Endothelial cell of umbilical vein (primary cell): ENCODE measurements at places on chromosomes 3 and 15. TPM values are rescaled to one million over a fixed set of nuclear protein-coding genes. Genes with fewer than 3 reads are reported as not detected.

ZNF860 gene
- total RNA-seq, result 0.73 and 1.0 TPM in 2 replicates

DNA sequence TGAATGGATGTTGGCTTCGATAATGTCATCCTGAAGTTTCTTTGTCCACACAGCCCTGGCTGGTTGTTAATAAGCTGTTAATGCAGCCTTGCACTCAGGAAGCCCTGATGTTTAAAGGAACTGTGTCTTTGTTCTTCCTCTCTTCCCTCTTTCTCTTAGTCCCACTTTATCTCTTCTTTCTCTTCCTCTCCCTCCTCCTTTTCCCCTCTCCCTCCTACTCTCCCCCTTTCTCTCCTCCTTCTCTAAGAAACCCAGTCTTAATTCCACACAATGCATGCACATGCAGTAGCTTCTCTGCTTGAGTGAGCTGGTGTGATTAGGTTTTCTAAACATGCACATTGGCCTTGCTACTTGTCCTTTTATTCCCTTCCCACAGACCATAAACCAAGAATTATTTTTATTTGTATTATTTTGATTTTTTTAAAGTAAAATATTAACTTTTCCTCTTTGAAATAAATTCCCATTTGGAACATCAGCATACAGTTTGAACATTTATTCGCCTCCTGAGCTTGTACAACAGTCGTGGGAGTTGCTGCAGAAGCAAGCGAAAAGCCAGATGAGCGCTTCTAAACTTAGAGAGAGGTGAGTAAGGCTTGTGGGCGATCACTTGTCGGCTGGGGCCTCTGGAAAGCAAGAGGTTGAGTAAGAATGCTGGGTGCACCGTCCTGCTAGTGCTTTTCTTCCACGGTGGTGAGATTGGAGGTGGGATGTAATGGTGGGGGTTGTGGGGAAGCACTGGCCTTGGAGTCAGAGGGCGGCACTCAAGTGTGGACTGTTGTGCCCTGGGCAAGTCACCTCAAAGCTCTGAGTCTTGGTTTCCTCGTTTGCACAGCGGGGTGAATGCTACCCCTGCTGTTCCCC, 7.2 kb downstream of the GHRL start:
- H3K27ac ChIP-seq, result no peak overlapping the region
- no peaks in the 10 kb centered on the region for H3K36me3 ChIP-seq
- no peak for DNase-seq
- no peak overlapping the region for H3K4me3 ChIP-seq

- no peak overlapping the region for H3K27ac ChIP-seq
- H3K4me3 ChIP-seq, result no peak overlapping the region
- H3K27me3 ChIP-seq, result peaks cover 9% of the 10 kb centered on the region
- H3K4me1 ChIP-seq, result no peaks in the 10 kb centered on the region
These were observed 172.7 kb upstream of the PRICKLE2 start for GRCh38 chr3:64398006-64398405.

GRCh38 chr3:61483997-61484396, 77.4 kb upstream of the PTPRG start:
- no peak for DNase-seq
- no peaks in the 10 kb centered on the region for H3K4me1 ChIP-seq
- H3K36me3 ChIP-seq, result no peaks in the 10 kb centered on the region

DNA sequence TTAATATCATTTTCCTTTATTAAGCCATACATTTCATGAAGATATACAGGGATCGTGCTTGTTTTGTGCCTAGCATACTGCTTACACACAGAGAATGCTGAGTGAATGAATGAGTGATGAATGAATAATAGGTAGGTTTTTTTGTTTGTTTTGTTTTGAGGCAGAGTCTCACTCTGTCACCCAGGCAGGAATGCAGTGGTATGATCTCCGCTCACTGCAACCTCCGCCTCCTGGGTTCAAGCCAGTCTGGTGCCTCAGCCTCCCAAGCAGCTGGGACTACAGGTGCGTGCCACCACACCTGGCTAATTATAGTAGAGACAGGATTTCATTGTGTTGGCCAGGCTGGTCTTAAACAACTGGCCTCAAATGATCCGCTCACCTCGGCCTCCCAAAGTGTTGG, 400.0 kb downstream of the ROBO1 start:
- no peaks in the 10 kb centered on the region for H3K36me3 ChIP-seq
- no peak for DNase-seq
- peak overlapping the region; percentile 11 for H3K27ac ChIP-seq
- no peaks in the 10 kb centered on the region for H3K27me3 ChIP-seq
- no peak overlapping the region for H3K4me3 ChIP-seq
- peaks cover 10% of the 10 kb centered on the region for H3K4me1 ChIP-seq

DNA sequence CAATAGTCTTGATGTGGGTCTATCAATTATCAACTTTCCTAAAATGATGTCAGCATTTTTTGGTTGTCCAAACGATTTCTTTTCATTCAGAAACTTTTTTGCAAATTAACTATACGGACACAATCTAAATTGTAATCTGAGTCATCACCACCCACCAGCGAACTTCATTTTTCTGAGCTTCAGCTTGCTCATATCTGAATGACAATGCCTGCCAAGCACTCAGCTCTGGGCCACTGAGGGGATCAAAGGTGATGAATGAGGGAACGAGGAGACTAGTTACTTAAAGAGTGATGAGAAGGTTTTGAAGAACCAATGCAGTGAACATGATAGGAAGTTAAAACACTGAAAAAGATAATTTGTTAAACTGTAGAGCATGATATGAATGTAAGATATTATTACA, 14.9 kb upstream of the TBC1D23 start:
- H3K4me3 ChIP-seq, result no peak overlapping the region
- no peaks in the 10 kb centered on the region for H3K36me3 ChIP-seq
- DNase-seq, result no peak
- H3K4me1 ChIP-seq, result no peaks in the 10 kb centered on the region

GRCh38 chr3:147458995-147459704, 50.0 kb downstream of the ZIC1 start:
- H3K4me1 ChIP-seq, result no peaks in the 10 kb centered on the region

DNA sequence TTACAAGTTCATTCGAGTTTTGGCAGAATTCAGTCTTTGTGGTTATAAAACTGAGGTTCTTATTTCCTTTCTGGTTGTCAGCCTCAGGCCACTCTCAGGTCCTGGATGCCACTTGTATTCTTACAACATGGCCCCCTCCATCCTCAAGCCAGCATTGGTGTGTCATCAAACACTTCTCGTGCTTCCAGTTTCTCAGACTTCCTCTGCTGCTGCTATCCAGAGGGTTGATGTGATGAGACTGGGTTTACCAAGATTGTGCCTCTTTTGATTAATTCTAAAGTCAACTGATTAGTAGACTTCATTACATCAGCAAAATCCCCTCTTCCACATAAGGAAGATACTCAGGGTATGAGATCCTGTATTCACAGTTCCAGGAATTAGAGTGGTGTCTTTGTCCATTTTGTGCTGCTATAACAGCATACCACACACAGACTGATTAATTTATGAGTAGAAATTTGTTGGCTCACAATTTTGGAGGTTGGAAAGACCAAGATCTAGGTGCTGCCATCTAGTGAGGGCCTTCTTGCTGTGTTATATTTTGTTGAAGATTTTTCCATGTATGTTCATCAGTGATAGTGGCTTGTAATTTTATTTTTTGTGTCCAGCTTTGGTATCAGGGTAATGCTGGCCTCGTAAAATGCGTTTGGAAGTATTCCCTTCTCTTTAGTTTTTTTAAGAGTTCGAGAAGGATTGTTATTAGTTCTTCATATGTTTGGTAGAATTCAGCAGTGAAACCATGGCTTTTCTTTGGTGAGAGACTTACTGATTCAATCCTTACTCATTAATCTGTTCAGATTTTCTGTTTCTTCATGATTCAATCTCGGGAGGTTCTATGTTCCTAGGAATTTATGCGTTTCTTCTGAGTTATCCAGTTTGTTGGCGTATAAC, 11.1 kb downstream of the LRCH3 start:
- no peaks in the 10 kb centered on the region for H3K4me1 ChIP-seq
- no peaks in the 10 kb centered on the region for H3K36me3 ChIP-seq
- no peak overlapping the region for H3K27ac ChIP-seq
- H3K27me3 ChIP-seq, result no peaks in the 10 kb centered on the region
- peak; percentile 37 for DNase-seq

GRCh38 chr15:74958908-74959585, 2.5 kb upstream of the RPP25 start:
- peaks cover 59% of the 10 kb centered on the region for H3K4me1 ChIP-seq
- no peak for DNase-seq
- H3K27me3 ChIP-seq, result no peaks in the 10 kb centered on the region
- H3K36me3 ChIP-seq, result no peaks in the 10 kb centered on the region
- H3K4me3 ChIP-seq, result no peak overlapping the region
- H3K27ac ChIP-seq, result no peak overlapping the region

- H3K27ac ChIP-seq, result no peak overlapping the region
- no peaks in the 10 kb centered on the region for H3K4me1 ChIP-seq
- H3K36me3 ChIP-seq, result no peaks in the 10 kb centered on the region
- DNase-seq, result no peak
These were observed 107.3 kb downstream of the MINAR1 start for GRCh38 chr15:79539401-79539800.

GRCh38 chr3:15556512-15556911, 35.0 kb upstream of the COLQ start:
- H3K4me1 ChIP-seq, result no peaks in the 10 kb centered on the region
- H3K27me3 ChIP-seq, result no peaks in the 10 kb centered on the region
- DNase-seq, result no peak
- peaks cover 3% of the 10 kb centered on the region for H3K36me3 ChIP-seq
- no peak overlapping the region for H3K27ac ChIP-seq
